HFF-Myc (cell line): ENCODE measurements at places on chromosomes 16 and 17.

- no peak for DNase-seq
Observed at GRCh38 chr17:70021726-70022125, 53.3 kb upstream of the KCNJ16 start.

DNA sequence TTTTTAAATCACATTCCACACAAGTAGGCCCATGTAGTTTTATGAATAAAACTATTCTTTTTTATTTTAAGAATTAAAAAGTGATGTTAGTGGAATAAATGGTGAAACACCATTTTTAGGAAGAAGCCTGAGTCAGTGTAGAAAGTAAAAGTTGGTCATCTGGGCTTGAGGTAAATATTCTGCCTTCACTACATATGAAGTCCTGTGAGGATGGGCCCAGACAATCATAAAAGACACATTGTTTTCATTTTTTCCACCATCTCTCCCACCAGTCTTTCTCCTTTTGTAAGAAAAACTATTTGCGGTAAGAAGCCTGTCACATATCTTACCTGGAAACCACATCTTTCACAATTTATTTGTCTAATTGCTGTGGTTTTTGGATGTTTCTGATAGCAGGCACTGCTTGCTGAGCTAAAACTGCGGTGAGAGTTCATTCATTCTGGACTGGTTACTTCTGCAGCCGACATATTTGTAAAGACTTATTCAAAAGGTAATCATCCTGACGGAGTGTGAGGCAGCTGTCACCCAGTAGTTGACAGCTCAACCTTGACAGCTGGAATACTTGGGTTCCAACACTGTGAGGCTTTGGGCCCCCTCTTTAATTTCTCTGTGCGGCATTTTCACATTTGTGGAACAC lies 10.6 kb upstream of the RFFL start:
- no peak for DNase-seq

- no peak for DNase-seq
Observed at GRCh38 chr17:222172-222571, 40.7 kb upstream of the DOC2B start.

GRCh38 chr17:40561871-40562611 lies 3.2 kb downstream of the CCR7 start:
- DNase-seq: no peak

- DNase-seq: no peak
Observed at GRCh38 chr16:12146966-12147365, 170.4 kb downstream of the SNX29 start.

DNA sequence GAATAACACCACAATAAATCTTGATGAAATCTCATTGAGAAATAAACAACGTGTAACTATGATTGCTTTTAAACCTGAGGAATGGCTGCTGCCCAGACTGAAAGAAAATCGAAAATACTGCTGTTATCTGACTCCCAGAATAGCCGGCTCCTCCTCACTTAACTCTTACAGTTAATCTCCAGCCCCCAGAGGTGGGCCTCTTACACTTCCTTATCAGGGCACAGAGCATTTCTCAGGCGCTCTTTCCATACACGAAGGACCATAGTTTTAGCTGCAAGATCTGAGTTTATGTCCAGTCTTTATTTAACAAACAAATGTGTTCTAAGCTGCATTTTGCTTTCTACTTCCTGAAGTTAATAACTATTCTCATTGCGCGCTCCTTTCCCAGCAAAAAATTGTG lies 206.9 kb downstream of the MAP2K4 start:
- no peak for DNase-seq

DNA sequence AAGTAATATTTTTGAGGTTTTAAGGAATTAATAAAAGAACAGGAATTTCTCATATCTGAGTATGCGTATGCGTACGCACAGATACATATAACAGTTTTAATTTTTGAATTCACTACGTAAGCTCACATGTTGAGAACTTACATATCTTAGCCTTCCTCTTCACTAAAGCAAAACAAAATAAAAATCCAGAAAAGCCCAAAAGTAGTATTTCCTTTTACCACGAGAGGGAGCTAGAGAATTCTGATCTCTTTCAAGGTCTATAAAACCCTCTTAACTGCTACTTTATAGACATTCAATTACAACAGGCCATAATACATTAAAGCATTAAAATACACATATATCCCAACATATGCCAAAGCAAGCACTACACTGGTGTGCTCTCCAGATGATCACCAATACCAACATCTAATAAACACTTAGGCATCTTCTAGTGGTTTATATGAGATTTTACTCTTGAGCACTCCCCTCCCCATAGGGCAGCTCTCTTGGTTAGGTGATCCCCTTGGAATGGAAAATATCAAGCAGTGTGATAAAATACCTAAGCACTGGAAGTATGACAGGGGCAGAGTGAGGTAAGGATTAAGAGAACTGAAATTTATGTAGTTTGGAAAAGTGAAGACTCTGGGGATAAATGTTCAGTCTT lies 94.0 kb downstream of the SKAP1 start:
- DNase-seq: peak; percentile 60

DNA sequence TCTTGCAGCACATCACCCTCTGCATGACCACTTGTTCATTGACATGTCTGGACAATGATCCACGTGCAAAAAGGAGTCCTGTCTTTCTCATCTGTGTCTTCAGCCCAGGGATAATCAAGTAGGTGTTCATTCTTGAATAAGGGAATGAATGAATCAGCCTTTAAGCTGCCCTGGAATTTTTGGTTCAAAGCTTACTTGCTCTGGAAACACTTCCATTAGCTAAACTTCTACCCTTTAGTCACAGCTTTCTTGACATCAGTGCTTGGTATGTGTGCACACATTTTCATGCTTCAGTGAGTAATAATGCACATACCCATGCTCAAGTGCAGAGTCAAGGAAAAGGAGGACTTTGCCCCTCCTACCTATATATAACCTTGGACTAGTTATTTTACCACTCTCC lies 103.0 kb upstream of the CDH13 start:
- no peak for DNase-seq

DNA sequence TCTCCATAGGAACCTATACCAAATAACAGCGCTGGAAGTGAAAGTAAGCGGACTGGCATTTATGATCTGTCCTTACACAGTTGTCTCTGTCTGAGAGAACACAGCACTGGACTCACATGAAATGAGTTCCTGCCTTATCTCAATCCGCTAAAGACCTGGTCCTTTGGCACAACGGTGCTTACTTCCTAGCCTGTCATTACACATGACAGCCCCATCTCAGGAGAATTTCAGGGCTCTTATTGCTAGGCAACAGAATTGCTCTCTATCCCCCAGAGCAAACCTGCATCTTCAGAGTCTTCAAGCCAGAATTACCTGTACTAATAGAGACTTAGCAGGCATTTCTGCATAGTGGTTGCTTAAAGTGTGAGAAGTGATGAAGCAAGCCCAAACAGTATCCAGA lies 4.3 kb downstream of the KCNJ2 start:
- DNase-seq: no peak

GRCh38 chr16:86667035-86667434 lies 88.7 kb downstream of the FOXL1 start:
- no peak for DNase-seq

- DNase-seq: no peak
Observed at GRCh38 chr17:68437979-68438822, 19.1 kb downstream of the WIPI1 start.

DNA sequence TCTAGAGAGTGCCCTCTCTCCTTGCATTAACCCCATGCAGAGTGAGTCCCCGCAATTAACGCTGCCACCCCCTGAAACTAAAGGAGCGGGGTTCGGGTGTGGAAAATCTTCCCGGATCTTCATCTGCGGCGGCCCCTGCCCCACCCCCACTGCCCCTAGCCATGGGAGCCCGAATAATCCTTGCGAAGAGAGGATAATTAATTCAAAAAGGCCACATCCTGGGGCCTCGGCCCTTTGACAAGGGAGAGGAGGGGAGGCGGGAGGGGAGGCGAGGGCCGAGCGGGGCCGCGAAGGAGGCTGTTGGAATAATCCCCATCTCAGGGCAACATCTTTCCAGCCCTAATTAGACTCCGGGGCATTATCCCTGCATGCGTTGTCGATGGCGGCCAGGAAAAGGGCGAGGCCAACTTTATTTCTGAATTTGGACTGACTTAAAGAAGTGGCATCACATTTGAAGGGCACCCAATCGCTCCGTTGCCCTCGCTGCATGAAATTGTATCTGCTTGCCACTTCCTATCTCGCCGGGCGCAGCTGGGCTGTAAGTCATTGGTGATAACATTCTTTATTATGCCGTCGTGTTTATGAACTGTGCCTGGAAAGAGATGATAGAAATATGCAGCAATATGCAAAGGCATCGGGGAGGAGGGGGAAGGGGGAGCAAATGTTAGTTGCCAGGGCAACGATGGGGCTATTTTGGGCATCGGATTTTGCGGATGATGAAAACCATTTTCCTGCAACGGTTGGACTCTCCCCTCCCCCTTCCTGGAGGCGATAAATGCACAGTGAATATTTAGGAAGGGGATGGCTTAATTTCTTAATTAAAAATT lies 387.1 kb upstream of the TNRC6C start:
- no peak for DNase-seq

DNA sequence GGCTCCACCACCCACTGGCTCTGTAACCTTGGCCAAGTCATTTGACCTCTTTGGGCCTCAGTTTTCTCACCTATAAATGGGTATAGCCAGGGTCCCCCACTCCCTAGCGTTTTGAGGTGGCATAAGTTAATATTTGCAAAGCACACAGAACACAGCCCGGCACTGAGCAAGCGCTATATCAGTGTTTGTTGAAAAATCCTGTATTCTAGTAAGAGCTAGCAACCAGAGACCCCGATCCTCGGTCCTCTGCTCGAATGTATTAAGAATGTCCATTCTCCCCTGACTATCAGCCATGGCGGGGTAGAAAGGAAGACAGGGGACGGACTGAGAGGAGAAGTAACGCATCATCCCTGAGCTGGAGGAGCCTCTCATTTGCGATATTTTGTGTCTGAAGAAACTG lies 131.2 kb downstream of the IRF8 start:
- no peak for DNase-seq

- DNase-seq: no peak
Observed at GRCh38 chr16:11677451-11677951, 9.2 kb downstream of the SNN start.

DNA sequence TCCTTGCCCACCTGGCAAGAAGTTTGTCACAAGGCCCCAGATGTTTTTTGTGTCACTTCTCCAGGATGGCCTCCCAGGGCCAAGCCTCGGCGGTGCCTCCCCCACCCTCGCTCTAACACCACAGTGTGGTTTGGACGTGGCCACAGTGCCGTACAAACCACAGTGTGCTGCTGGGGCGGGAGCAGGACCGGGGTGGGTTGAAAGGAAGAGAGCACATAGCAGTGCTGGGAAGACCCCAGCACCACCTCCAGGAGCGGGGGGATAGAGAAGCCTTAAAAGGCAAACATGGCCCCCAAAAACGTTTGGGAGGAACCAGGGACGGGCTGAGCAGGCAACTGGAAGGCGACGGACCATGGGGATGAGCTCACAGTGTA lies 5.0 kb upstream of the BCL6B start:
- DNase-seq: no peak

DNA sequence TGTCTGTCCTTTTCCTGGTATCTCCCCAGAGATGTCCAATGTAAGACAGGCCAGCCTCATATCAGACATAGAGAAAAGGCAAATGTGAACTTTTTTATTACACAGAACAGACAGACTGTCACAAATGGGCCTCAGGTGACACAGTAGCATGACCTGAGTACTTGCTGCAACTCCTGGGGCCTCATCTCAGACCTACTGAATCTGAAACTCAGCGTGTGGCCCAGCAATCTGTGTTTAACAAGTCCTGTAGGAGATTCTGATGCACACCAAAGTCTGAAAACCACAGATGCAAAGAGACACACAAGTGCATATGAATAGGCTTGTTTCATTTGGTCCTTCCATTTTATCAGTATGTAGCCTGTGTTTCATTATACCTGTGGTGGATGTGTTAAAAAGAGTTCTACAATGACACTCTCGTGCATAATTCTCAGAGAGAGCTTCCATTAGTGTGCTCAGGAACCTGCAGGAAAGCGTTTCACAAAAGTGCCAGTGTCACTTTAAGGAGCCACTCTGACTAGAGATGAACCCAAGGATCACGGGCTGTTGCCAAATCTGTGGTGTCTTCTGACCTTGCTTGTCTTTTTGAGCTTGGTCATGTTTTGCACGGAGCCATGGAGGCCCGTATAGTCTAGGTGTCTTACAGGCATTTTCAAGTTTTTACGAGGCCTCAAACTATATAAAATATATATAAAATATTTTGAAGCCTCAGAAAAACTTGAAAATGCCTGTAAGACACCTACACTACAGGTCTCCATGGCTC lies 33.8 kb upstream of the NF1 start:
- no peak for DNase-seq

- DNase-seq: no peak
Observed at GRCh38 chr17:59002126-59002525, 104.6 kb downstream of the TRIM37 start.

GRCh38 chr17:32192379-32192778 lies 50.1 kb downstream of the RHOT1 start:
- DNase-seq: no peak

DNA sequence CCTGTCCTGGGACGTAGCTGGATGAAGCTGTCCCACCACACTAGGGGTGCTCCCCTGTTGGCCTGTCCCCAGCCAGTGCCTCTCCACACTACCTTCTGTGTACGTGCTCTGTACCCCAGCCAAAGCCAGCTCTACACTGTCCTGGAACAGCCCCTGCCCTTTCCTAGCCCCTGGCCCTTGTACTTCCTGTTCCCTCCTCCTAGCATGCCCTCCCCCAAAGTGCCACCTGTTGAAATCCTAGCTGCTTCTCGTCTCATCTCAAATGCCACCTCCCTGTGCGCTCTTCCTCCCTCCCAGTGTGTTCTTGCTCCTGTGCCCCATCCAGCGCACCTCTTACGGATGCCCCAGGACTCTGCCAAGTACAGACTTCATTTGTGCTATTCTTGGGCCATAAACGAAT lies 33.5 kb downstream of the IRX3 start:
- DNase-seq: no peak

- DNase-seq: no peak
Observed at GRCh38 chr17:27265333-27265732, 28.6 kb upstream of the WSB1 start.

DNA sequence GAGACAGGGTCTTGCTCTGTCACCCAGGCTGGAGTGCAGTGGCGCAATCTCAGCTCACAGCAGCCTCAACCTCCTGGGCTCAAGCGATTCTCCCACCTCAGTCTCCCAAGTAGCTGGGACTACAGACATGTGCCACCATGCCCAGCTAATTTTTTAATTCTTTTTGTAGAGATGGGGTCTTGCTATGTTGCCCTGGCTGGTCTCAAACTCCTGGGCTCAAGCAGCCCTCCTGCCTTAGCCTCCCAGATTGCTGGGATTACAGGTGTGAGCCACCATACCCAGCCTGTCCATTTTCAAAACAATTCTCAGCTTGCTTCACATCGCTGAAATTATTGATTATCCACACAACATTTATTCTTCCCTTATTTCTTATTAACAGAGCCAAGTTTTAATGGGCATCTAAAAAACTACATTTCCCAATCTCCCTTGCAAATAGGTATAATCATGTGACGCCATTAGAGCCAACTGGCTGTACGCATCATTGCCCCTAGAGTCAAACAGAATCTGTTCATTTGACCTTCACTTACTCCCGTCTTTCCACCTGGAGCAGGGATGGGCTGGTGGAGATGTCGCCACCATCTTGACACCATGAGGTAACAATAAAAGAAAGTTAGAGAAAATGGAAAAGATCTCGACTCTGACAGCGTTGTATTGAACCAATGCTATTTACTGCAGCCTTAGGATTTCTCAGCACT lies 148.0 kb upstream of the FOXF1 start:
- no peak for DNase-seq

- DNase-seq: peak; percentile 30
Observed at GRCh38 chr17:79951361-79952264, 84.1 kb downstream of the TBC1D16 start.
